Suprapubic skin (tissue), 4 donors: ENCODE measurements at places on chromosomes 5 and 9. TPM values are rescaled to one million over a fixed set of nuclear protein-coding genes. Genes with fewer than 3 reads are reported as not detected.
A peak's percentile ranks its signal among the peaks of the same experiment; 100 is the strongest.

PCDHB14 gene
- total RNA-seq: 5.7 TPM

GDA gene
- 0.16 TPM for total RNA-seq

SLC46A2 gene
- 20.6 TPM for total RNA-seq

BAAT gene
- not detected for total RNA-seq

SMIM32 gene
- total RNA-seq: not detected

ACSL6 gene
- 0.21 TPM for total RNA-seq

GRCh38 chr5:149748471-149749094, 18.5 kb downstream of the PPARGC1B start:
- DNase-seq: no peak

DNA sequence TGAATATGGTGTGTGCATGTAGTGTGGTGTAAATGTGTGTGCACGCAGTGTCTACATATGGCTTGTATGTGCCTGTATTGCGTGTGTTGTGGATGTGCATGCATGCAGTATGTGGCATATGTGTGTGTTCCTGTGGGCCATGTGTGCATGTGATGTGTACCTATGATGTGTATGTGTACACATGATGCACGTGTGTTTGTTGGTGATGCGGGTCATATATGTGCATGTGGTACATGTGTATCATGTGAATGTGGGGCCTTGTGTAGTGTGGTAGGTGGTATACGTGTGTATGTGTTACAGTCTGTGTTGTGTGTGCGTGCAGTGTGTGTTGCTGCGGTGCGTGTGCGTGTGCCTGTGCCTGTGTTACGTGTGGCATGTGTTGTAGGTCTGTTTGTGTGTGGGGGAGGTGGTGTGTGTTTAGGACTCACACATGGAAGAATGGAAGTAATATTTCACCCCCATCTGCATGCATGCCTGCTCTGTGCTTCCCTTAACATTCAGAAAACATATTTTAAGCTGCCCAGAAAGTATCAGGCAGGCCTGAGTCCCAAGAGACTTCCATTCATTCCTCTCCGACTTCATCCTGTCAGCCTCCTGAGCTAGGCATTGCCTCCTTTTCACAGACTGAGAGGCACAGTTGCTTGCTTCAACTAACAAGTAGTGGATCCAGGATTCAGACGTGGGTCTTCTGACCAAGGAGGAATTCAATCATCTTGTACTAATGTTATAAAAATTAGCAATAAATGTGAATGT, 55.4 kb upstream of the RUFY1 start:
- DNase-seq: no peak

GRCh38 chr9:116694785-116695291, 7.7 kb downstream of the TRIM32 start:
- DNase-seq: no peak

DNA sequence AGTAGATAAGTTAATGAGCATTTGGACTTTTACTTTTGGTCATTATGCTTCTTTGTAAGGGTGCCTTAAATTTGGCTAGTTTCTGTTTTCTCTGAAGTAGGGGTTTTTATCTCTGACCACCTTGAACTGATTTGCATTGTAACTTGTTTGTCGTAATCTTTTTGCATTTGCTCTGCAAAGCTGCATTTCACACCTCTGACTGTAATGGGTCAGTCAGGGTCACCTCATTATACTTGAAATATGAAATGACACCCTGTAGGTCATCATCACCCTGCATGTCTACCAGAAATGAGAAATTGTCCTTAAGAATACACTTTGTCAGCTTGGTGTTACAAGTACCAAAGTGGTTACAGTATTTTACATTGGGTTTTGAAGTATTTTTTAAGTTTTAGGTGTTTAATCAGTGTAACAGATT, 74.0 kb downstream of the KCNN2 start:
- DNase-seq: no peak

GRCh38 chr5:93054424-93055163, 526.4 kb downstream of the NR2F1-AS1 start:
- DNase-seq: no peak

- DNase-seq: no peak
Observed at GRCh38 chr5:10797261-10797660, 36.2 kb upstream of the DAP start.

DNA sequence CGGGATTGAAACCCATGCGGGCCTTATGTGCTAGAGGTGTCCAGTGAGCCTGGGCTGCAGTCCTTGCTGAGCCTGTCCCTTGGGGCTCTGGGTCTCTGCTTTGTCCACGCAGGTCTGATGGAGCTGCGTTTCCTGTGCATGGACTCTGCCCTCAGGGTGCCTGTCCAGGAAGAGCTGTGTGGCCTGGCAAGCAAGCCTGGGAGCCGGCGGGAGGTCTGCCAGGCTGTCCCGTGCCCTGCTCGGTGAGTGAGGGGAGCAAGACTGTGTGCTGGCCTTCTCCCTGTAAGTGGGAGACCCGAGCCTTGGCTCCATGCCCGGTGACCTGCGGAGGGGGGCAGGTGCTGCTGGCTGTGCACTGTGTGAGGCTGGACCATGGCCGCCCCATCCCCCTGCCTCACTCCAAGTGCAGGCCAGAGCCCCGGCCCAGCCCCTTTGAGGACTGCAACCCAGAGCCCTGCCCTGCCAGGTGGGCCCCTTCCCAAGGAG, 11.2 kb upstream of the CACFD1 start:
- DNase-seq: no peak

- DNase-seq: no peak
Observed at GRCh38 chr9:899440-900184, 58.1 kb downstream of the DMRT1 start.

DNA sequence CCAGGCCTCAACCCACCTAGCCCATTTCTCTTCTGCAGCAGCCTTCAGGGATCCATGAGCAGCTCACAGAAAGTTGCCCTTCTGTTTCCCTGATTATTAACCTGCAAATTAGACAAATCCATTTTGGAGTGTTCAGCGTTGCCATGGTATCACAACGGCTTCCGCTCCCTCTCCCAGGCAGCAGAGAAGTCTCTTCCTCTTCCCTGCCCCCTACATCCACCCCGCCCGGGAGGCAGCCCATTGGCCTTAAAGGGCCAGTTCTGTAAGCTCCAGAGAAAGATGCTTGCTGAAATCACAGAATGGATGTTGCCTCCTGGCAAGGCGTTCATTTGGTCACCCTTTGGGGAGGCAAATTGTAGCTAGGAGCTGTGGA, 47.7 kb upstream of the BOD1 start:
- no peak for DNase-seq

DNA sequence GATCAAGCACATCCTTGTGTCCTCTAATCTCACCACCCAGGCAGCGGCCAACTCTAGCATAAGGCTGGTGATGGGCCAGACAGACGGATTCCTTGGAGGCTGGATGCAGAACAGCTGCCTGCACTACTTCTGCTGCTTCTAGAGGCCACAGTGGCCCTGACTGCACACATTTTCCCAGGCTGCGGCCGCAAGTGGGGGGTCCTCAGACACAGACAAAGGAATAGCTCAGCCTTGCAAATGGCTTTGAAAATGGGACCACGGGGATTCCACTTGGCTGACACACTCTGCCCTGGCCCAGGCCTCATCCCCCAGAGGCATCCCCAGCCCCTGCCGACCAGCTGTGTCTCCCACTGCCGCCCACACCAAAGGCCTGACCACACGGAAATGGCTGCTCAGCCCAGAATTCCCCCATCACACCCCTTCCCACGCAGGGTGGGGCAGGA, 540.8 kb downstream of the BNC2 start:
- no peak for DNase-seq

DNA sequence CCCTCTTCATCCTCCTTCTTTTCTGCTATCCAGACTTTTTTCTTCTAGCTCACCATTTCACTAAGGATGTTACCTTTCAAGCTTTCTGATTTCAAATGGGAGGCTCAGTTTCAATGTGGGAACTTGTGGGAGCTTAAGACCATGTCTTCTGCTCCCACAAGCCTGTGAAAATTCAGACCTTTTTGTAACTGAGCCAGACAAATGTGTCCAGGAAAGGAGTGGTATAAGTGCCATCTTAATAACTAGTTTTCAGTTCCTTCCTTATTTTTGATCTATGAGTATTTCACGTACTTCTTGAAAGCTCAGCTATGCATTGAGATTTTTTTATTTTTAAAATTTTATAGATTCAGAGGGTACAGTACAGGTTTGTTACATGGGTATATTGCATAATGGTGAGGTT, 4.6 kb upstream of the ERCC6L2 start:
- no peak for DNase-seq

DNA sequence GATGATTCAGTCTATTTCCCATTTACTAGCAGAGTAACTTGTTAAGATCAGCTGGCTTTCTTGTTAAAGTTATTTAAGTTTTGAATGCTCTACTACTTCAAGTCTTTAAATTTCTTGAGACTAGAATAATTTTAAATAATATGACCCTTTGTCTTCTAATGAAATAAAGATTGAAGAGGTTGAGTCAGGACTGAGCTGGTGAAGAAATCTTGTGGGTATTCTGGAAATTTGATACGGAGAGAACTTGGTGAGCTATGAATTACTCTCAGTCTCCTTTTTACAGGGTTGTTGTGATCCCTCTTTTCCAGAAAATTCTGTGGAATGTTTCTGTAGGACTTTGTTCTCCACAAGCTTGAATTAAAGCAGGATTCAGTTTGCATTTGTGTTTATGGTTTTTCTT, 29.3 kb downstream of the RNF20 start:
- no peak for DNase-seq

DNA sequence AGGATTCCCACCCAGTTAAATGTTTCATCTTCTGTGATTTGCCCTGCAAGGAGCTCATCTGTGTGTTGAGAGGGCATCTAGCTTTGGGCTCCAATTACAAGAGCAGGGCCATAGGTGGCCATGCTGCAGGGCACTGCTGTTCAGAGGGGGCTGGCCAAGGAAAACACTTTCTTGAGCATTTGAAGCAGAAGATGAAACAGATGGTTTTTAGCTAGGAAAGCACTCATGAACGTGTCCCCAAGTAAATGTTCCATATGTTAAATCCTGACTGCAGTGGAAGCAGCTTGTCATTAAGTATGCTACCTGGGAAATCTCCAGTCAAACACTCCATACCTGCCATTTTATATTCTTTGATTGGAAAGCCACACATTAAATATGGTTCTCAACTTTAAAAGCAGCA, 176.6 kb downstream of the FBXL7 start:
- DNase-seq: no peak

DNA sequence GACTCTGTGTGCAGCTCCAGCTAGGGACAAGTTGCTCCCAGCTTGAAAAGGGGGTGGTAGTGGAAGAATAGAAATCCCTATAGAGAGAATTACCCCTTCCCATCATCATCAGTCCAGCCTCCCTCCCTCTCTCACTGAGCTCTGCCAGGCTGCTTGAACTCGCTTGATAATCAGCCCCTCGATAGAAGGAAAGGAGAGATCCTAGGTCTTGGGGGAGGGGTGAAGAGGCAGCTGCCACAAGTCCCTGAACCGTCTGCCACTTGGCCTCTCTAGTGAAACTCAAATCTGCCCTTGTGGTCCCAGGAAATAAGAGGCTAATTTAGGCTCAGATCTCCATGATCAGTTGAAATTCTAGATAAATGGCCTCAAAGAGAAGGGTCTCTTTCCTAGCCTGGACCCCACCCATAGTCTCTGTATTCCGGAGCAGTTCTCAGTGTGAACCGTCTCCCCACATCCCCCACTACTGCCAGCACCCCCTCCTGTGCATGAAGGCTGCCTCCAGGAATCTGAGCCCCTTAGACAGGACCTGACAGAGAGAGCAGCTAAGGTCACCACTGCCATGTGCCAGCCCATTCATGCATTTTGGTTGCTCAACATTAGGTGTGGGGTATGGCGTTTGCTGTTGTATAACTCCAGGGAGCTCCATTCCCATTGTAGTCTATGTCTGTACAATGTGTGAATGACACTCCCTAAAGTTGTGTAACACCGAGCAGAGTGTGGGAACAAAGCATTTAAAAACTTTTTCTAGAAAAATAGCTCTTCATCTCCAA, 5.5 kb downstream of the DNAJB5 start:
- DNase-seq: peak; percentile 59

- peak; percentile 85 for DNase-seq
Observed at GRCh38 chr9:98989036-98990000, 45.6 kb downstream of the COL15A1 start.

GRCh38 chr9:112551641-112552040, 65.0 kb downstream of the KIAA1958 start:
- DNase-seq: no peak
